ENCODE measurements at places on chromosomes 7 and 10.

DNA sequence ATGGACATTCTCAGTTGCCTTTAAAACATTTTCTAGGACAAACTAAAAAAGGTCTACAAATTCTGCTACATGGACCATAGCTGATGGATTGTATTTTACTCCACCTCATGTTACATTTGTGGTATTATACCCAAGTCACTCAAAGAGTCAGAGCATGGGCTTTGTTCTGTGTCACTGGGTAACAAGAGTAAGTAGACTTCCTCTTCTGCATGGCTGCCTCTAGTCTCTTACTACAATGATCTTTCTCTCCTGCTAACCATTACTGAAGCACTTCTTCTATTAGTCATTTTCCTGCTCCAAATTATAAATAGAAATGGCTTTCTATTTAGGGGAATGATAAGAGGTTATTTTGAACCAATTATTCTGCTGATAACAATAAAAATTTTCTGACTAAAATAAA is 727.4 kb upstream of the NRP1 start:
- DNase-seq, result no peak

- DNase-seq, result no peak
These were observed 263.6 kb upstream of the AUTS2 start for GRCh38 chr7:69334701-69335100.

GRCh38 chr10:91360461-91360860 is 49.7 kb upstream of the HECTD2 start:
- DNase-seq, result no peak

DNA sequence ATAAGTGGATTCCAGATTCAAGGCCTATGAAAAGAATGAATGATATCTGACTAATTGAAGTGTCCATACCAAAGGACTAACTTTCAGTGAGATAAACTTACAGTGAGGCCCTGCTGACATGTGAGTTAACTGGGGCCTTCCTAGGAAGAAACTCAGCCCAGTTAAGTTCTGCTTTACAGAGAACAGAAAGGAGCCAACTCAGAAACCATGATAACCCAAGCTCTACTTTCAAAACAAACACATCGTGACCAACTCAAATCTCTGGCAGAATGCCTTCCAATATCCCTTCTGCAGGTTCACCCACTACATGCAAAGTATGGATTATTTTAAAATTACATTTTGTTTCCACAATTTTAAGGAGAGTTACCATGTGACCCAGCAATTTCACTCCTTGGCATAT is 75.8 kb upstream of the MRLN start:
- no peak for DNase-seq

DNA sequence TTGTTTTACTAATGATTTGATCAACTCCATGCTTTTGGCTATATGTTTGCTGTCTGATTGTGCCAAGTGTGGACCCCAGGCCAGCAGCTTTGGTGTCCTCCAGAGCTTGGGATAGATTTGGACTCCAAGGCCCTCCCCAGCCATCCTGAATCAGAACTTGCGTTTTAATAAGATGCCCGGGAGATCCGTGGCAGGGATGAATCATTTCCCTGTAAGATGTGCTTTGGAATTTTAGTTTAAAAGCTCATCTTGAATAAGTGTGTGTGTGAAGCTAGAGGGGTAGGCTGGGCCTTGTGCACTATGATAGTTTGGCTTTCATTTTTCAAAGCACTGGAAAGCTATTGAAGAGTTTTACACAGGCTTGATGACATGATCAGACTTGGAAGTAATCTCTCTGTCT is 66.2 kb upstream of the SDK1 start:
- no peak for DNase-seq

DNA sequence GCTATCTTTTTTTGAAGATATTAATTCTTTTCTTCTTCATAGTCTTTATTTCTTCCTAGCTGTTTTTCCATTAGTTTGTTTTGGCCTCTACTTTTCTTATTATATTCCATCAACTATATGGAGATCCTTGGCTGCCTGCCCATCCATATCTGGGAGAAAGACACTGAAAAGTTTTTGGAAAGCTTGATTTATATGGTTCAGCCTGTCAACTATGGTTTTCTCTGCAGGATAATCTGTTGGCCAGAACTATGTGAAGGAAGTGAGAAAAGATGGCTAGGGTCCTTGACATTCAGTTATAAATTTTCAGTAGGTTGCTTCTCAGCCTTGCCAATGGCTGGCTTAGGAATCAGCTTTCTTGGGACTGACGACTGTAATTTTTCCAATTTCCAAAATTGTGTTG is 10.0 kb upstream of the CDK14 start:
- DNase-seq, result no peak

DNA sequence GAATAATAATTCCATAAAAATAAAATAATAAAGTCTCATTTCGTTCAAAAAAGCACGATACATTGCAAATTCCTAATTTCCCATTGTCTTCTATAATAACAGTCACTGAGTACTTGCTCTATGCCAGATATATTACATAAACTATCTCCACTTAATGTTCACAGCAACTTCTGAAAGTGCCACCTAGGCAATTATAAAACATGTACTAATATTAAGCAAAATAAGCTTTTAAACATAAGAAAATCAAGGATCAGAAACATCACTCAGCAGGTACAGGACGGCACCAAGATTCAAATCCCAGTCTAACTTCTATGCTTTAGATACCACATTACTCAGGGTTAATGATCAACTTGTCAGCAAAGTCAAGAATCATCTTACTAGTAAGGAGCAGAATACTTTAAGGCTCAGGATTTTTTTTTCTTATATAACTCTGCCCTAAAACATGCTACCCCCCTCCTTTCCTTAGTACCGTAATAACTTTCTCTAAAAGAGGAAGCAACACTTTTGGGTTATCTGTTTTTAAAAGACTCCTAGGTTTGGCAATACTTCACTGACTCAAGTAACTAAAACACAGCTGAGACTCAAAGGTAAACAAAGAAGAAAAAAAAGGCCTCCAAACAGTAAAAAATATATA is 51.3 kb downstream of the USP6NL start:
- no peak for DNase-seq
